HL-60 (cell line): ENCODE measurements at places on chromosomes 11 and 22.

DNA sequence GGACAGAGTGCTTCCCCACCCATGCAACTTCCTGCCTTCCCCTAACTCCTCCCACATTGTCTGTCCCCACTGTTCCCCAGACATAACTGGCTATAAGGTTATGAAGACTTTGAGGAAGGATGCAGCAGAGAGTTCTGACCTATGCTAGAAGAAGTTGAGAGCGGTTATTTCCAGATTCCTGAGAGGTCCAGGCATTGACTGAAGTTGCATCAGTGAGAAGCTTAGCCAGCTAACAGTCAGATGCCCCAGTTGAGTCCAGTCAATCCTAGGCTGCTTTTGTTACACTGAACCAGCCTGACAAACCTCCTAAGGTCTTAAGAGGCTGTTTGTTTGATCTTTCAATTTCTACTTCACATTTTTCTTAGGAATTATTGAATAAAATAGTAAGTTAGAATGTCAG lies 937.9 kb upstream of the CCDC90B start:
- DNase-seq, result no peak

GRCh38 chr11:31940371-31941037 lies 129.4 kb upstream of the PAX6 start:
- DNase-seq, result no peak

GRCh38 chr11:60221181-60221580 lies 21.8 kb downstream of the MS4A4E start:
- DNase-seq, result peak; percentile 7

DNA sequence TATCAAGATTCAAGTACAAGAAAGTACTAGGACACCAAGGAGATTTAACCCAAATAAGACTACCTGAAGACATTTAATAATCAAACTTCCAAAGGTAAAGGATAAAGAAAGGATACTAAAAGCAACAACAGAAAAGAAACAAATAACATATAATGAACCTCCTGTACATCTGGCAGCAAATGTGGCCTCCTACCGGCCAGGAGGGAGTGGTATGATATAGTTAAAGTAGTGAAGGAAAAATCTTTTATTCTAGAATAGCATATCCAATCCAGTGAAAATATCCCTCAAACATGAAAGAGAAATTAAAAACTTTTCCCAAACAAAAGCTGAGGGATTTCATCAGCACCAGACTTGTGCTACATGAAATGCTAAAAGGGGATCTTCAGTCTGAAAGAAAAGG lies 104.7 kb upstream of the GUCY1A2 start:
- DNase-seq, result no peak

- DNase-seq, result no peak
These were observed 2.9 kb downstream of the TPCN2 start for GRCh38 chr11:69051381-69052342.

- DNase-seq, result no peak
These were observed 9.0 kb downstream of the NEAT1 start for GRCh38 chr11:65431451-65432099.

GRCh38 chr11:66976028-66976467 lies 944 bp downstream of the C11orf86 start:
- DNase-seq, result no peak

DNA sequence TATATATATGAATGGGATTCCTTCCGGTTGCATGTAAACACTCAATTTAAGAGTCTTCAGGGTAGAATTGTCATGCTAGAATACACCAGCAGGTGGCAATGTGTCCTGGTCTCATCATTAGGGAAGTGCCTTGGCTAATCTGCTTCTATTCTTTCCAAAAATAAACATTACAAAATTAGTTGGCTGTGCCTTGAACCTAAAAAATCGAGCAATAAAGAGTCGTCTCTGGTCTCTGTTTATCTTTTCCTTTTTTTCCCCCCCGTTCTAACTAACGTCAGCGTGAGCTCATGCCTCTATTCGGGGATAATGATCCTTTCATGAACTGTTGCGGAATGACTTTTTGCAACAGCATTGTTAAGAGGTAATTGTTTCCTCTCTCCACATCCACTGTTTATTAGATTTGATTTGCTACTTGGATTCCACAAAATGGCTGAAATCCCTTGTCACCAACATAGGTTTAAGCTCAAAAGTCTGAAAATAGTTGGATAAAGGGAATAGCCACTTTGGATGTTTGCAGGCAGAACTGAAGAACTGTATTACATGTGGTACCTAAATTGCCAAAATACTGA lies 1.2 kb upstream of the ARHGEF12 start:
- DNase-seq, result peak; percentile 65

DNA sequence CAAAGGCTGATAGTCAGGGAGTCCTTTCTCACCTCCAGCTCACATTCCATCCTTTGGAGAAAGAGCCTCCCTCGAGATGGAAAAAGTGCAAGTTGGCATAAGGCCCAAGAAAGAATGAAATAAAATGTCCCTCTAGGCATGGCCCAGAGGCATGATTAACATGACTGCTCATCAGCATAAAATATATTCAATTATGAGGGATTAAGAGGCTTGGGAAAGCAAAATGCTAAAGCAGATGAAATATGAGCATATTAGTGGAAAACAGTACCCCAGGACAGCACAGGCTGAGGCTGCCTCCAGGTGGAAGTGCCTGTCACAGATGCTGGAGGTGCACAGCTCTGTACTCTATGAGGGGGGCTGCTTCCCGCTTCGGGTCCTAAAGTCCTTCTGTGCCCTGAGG lies 347.8 kb upstream of the PLET1 start:
- no peak for DNase-seq

DNA sequence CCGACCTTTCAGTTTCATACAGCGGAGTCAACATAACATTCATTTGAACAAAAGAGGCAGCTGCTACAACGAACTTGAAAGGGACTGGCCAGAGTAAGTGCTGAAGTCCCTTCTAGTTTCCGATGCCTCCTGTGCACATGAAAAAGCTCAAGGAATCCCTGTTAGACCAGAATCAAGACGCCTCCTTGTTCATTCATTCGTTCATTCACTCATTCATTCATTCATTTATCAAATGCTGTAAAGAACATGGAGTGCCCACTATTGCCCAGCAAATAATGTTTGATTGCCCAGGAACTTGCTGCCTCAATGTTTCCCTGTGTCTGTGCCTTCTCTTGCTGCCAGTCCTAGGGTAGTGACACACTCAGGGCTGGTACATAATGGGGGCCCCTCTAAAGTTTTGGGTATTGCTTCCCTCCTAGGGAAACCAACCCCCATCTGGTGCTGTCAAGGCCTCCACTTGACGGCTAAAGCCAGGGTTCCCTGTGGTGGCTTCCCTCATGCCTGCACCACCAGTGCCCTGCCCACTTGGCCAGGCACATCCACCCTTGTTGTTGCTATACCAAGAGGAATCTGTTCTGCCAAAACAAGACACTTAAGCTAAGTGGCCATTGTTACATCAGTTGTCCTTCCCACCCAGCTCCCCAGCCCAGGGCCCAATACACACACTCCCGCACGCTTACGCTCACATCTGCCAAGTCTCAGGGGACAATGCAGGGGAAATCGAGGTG lies 3.8 kb downstream of the TMPRSS13 start:
- no peak for DNase-seq

DNA sequence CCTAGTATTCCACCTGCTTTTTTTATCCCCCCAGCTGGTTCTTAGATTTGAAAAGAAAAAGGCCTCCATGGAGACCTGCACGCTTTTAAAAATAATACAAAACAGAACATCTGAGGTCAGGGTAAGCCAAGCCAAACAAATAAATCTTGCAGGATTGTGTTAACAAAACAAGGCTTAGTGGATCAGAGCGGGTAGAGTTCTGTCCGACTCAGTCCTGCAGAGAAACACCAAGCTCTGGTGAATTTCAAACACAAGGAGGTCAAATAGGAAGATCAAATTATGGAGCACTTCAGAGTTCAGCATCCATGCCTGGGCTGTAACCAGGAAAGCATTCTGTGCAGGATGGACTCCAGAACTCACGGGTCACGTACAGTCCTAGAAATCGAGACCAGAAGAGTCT lies 86.9 kb downstream of the SYN3 start:
- no peak for DNase-seq

- peak; percentile 76 for DNase-seq
These were observed 8.4 kb downstream of the FAM118A start for GRCh38 chr22:45318168-45318557.

- no peak for DNase-seq
These were observed 23.3 kb upstream of the PLEKHB1 start for GRCh38 chr11:73622926-73623593.

DNA sequence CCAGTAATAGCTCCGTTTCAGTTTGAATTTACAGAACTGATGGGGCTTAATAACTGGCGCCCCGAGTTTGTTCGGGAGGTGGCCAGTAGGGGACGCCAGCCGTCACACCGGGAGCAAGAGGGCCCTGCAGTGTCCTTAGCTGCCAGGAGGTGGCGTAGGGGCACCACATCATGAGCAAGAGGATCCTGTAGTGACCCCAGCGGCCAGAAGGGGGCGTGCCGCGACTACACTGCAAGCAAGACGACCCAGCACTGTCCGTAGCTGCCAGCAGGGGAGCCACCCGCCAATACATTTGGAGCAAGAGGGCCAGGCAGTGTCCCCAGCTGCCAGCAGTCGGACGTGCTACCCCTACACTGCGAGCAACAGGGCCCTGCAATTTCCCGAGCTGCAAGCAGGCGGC lies 663.7 kb upstream of the B3GAT1 start:
- peak; percentile 58 for DNase-seq

- DNase-seq, result no peak
These were observed 120.0 kb upstream of the SERPIND1 start for GRCh38 chr22:20653795-20654342.

- no peak for DNase-seq
These were observed 1.6 kb downstream of the APLP2 start for GRCh38 chr11:130071211-130071712.

- DNase-seq, result no peak
These were observed 33.9 kb downstream of the TSG101 start for GRCh38 chr11:18492888-18493287.

- no peak for DNase-seq
These were observed 45.0 kb downstream of the IGLL1 start for GRCh38 chr22:23534851-23535717.

GRCh38 chr22:42256930-42257329 lies 13.5 kb downstream of the TCF20 start:
- no peak for DNase-seq

GRCh38 chr22:40363059-40363458 lies 7.3 kb upstream of the SGSM3 start:
- DNase-seq, result no peak

GRCh38 chr22:45230026-45230721 lies 10.5 kb downstream of the KIAA0930 start:
- peak; percentile 93 for DNase-seq

DNA sequence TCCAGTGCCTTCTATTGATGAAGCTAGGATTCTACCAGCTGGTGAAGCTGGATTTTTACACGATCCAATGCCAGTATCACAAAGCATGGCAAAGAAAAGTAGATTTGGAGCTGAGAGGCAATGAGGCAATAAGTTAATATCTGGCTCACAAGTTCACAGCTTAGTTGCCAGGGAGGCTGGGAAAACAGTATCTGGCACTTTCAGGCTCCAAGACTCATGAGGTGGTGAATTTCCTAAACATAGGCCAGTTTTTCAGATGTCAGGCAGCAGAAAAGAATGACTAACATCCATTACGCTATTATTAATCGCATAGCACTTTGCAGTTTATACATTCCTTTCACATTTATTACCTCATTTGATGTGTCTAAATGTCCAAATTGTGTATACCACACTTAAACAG lies 122.7 kb downstream of the GRIA4 start:
- DNase-seq, result no peak

- DNase-seq, result no peak
These were observed 50.0 kb upstream of the ADA2 start for GRCh38 chr22:17269224-17269606.

DNA sequence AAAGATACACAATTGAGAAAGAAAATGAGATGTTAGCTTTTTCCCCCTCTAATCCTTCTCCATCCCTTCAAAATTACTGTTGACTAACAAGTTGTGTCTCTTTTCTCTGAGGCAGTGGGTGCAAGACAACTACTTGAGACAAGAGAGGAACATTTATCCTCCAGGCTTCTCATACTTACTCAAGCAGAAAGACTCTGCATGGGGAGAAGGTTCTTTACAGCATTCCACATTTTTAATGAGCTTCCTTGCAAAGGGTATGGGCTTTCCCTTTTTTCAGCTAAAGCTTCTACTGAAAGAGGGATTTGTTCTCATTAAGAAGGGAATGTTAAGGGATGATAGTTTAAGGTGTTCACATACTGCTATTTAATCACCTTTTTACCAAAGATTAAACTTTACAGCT lies 47.8 kb downstream of the PAX6 start:
- DNase-seq, result no peak

- DNase-seq, result no peak
These were observed 2338.6 kb downstream of the LRRC4C start for GRCh38 chr11:39120890-39121289.

DNA sequence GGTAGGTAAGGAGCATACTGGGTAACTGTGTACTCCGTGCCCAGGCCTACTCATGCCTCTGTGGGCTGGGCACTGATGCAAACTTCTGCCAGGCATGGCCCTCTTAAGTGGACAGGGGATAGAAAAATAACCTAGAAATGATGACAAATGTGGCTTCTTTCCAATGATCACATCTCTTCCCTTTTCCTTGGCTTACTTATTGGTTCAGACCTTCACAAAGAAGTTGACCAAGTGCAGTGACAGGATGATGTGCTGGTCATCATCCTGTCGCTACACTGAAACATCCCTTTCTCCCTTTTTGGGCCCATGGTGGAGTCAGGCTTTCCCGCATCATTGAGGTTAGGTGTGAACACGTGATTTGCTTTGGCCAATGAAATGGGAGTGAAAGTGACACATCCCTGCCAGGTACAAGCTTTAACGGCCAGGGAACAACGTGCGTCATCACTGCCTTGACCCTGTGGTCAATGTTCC lies 31.8 kb upstream of the APOBEC3A start:
- DNase-seq, result no peak

- no peak for DNase-seq
These were observed 154.6 kb downstream of the MAML2 start for GRCh38 chr11:96188243-96189006.

- DNase-seq, result no peak
These were observed at the start of gene VSIG2 for GRCh38 chr11:124751741-124752470. VSIG2 (minus strand) TSS chr11:124752255; CDS start chr11:124752137, 118 bp downstream.

DNA sequence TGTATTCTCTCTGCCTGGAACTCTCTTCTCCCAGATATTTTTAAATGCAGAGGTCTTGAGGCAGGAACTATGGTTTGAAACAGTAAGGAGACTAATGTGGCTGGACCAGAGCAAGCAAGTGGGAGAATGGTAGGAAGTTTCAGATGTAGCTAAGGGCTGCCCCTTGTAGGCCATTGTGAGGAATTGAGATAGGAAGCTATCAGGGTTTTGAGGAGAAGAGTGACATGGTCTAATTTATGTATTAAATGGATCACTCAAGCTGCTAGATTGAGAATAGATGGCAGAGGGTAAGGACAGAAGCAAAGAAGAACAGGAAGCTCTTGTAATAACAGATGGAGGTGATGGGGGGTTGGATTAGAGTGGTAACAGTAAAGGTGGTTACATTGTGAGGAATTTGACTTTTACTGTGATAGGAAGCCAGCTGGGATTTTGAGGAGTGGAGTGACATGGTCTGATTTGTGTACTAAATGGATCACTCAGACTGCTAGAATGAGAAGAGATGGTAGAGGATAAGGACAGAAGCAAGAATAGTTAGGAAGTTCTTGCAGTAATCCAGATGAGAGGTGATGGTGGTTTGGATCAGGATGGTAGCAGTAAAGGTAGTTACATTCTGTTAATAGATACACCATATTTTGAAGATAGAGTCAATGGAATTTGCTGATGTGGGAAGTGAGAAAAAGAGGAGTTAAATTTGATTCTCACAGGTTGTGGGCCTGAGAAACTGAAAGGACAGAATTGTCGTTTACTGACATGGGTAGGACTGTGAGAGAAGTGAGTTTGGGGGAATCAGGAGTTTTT lies 63.0 kb downstream of the HIPK3 start:
- no peak for DNase-seq
